ENCODE measurements at places on chromosomes 4 and X. TPM values are rescaled to one million over a fixed set of nuclear protein-coding genes. Genes with fewer than 3 reads are reported as not detected.

The MAGEA9B gene
- total RNA-seq = not detected

The PAGE2B gene
- total RNA-seq = not detected

The FAAH2 gene
- 0.38 TPM for total RNA-seq

The HAND2 gene
- total RNA-seq = not detected

The MFAP3L gene
- 5.6 TPM for total RNA-seq

The FAM9B gene
- total RNA-seq = not detected

The GPR82 gene
- total RNA-seq = not detected

The RBPJ gene
- total RNA-seq = 18.3 TPM

The FAM184B gene
- not detected for total RNA-seq

The HGFAC gene
- total RNA-seq = not detected

The USP46 gene
- 8.8 TPM for total RNA-seq

The BCOR gene
- 34.2 TPM for total RNA-seq

The PCYT1B gene
- total RNA-seq = 0.51 TPM

The FUNDC2 gene
- 22.1 TPM for total RNA-seq

The ZMAT1 gene
- total RNA-seq = 0.33 TPM

The SMR3B gene
- not detected for total RNA-seq

The GPRASP2 gene
- total RNA-seq = 5.4 TPM
